ENCODE measurements at places on chromosomes 13 and 19.

GRCh38 chr13:39877134-39877533 lies 221.7 kb downstream of the COG6 start:
- DNase-seq: no peak

GRCh38 chr13:90108547-90108946 lies 1238.9 kb upstream of the MIR17HG start:
- DNase-seq: no peak

DNA sequence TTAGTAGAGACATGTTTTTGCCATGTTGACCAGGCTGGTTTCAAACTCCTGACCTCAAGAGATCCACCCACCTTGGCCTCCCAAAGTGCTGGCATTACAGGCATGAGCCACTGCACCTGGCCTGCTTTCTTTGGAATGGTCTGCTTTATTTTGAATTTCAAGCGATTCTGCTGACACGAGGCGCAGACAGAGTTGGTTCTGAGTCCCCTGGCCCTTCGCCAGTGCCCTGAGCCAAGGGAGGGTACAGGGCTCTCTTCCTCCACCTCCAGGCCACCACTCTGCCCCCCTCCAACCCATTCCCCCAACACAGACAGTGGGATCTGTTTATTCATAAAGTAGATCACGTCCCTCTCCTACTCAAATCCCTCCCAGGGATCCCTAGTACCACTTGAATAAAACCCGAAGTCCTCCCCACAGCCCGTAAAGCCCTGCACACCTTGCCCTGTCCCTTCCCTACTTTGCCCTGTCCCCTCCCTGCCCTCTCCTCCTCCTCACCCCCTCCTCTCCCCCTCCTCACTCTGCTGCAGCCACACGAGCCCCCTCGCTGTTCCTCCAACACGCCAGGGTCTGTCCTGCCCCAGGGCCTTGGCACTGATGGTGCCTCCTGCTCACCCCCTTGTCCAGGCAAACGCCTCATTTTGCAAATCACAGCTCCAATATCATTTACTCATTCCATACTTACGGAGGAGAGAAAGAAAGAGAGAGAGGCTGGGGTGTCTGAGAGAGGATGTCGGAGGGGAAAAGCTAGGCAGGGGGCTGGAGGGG lies 22.4 kb downstream of the ZNRF4 start:
- no peak for DNase-seq

DNA sequence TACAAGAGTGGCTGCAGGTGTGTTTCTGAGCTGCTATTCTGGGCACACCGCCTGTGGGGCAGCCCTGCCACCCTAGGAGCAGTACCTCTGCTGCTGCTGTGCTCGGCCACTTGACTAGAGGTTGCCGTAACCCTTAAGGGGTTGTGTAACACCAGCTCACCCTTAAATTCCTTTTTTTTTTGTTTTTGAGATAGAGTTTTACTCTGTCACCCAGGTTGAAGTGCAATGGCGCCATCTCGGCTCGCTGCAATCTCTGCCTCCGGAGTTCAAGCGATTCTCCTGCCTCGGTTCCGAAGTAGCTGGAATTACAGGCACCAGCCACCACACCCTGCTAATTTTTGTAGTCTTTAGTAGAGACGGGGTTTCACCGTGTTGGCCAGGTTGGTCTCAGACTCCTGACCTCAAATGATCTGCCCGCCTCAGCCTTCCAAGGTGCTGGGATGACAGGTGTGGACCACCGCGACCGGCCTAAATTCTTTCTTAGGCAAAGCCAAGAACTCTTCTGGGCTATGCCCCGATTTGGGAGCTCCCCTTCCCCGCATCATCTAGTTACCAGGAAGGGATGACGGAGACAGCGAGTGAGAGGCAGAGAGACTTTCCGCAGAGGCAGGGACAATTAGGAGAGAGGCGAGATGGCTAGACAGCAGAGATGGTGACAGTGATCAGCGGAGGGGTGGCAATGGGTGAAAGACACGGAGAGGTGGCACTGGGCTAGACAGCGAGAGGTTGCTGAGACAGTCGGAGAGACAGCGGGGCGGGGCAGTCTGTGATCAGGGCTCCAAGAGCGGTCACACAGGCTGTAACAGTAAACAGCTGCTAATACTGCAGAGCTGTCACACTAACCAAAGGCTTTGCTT lies 4.4 kb upstream of the LILRA5 start:
- no peak for DNase-seq

DNA sequence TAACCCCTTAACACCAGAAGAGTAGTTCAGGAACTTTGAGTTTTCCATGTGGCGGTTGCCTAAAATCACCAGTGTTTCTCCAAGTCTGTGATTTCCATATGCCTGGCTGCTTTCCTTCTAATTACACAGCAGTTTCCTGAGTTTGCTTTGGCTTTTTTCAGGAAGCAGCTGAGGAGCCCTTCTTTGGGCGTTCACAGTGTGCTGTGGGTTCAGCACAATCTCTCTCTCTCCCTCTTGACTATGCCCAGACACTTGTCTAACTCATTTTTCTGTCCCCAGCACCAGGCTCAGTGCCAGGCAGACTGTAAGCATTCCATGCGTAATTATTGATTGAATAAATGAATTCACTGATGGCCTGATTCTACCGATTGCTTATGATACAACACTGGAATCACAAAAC lies 19.7 kb downstream of the SCEL start:
- DNase-seq: no peak
